ENCODE measurements at places on chromosomes 6 and 20. TPM values are rescaled to one million over a fixed set of nuclear protein-coding genes. Genes with fewer than 3 reads are reported as not detected.

DNA sequence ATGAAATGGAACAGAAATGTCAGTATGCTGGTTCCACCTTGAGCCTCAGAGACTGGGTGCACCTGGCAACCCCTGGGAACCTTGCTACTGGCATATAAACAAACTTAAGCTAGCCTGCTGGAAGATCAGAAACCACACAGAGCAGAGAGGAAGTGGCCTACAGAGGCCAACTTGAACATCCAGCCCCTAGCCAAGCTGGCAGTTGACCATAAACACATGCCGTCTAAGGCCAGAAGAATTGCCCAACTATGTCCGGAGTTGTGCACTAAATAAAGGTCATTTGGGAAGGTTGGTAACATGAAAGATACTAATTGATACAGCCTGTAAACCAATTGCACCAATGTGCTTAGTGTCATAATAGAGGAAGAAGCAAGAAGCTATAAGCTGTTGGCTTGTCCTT lies 266.6 kb upstream of the BTBD3 start:
- H3K36me3 ChIP-seq, result no peaks in the 10 kb centered on the region
- no peak overlapping the region for H3K4me3 ChIP-seq

- H3K27me3 ChIP-seq, result no peaks in the 10 kb centered on the region
- H3K27ac ChIP-seq, result peak overlapping the region; percentile 51
- peaks cover 6% of the 10 kb centered on the region for H3K36me3 ChIP-seq
- peak; percentile 77 for DNase-seq
- H3K4me1 ChIP-seq, result peaks cover 5% of the 10 kb centered on the region
- H3K4me3 ChIP-seq, result no peak overlapping the region
Measured at GRCh38 chr6:79671600-79672266, 40.6 kb downstream of the SH3BGRL2 start.

DNA sequence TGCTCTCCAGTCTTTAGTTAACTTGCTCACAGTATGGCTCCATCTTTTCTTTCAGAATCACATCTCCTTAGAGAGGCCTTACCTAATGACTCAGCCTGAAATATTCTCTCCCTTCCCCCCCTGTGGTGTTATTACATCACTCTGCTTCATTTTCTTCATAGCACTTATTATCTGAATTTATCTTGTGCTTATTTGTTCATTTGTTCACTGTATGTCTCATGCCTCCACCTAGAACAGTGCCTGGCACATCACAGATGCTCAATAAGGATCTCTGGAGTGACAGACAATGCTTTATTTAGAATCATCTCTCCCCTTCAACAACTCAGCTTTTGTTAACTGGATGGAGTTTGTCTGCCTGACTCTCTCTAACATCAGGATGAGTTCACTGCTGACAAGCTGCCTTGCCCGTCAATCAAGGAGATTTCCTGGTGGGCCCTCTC lies 96.6 kb upstream of the MAN1A1 start:
- peak; percentile 29 for DNase-seq
- no peaks in the 10 kb centered on the region for H3K36me3 ChIP-seq
- no peak overlapping the region for H3K4me3 ChIP-seq
- no peak overlapping the region for H3K27ac ChIP-seq
- no peaks in the 10 kb centered on the region for H3K4me1 ChIP-seq
- no peaks in the 10 kb centered on the region for H3K27me3 ChIP-seq

The DLL1 gene
- total RNA-seq, result not detected

DNA sequence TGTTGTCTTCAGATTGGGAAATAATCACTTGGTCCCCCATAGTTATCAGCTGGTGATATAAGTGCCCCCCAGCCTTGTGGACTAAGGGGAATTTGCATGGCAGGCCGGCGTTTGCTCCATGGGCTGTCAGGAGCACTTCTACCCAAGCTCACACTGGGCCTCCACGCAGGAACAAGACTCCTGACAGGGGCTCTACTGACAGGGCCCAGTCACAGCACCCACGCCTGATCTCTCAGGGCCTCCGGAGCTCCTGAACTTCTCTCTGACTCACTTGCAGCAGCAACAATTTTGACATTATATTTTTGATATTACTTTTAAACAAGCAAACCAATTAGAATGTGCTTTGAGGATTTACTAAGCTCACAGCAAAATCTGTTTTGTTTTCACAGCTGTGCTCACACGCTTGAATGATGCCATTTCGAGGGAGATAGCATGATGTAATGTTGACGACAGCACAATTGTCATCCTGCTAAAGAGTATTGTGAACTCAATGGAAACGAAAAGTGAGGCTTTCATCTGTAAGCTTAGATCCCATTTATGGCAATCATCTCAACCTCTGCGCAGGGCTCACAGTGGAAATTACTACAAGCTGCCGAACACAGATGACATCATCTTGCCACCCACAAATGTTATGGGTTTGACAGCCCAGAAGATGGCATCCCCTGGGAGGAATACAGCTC lies 28.7 kb upstream of the TXNDC5 start:
- no peaks in the 10 kb centered on the region for H3K4me1 ChIP-seq
- H3K27me3 ChIP-seq, result peaks cover 8% of the 10 kb centered on the region
- no peak overlapping the region for H3K27ac ChIP-seq
- no peak overlapping the region for H3K4me3 ChIP-seq
- H3K36me3 ChIP-seq, result no peaks in the 10 kb centered on the region

GRCh38 chr6:41214559-41215238 lies 13.4 kb upstream of the TREML4 start:
- no peaks in the 10 kb centered on the region for H3K27me3 ChIP-seq
- no peak overlapping the region for H3K27ac ChIP-seq
- H3K36me3 ChIP-seq, result no peaks in the 10 kb centered on the region
